RWPE1 (cell line): ENCODE measurements at places on chromosomes 4 and X.

GRCh38 chr4:53510321-53510720, 81.0 kb downstream of the LNX1 start:
- no peak for DNase-seq

DNA sequence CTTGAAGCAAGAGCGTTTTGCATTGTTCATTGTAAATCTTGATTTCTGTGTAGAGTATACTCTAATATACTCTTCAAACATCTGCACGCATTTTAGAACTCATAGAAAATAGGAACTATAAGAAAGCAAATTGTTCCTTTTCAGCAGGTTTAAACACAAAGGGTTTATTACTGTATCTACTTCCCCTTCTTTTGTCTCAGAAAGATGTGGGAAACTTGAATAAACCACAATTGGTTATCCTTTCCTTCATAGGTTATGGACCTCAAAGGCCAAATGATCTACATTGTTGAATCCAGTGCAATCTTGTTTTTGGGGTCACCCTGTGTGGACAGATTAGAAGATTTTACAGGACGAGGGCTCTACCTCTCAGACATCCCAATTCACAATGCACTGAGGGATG, 46.0 kb upstream of the GUCY1B1 start:
- DNase-seq = no peak

- no peak for DNase-seq
Observed at GRCh38 chr4:155610143-155610542, 56.5 kb upstream of the GUCY1A1 start.

- no peak for DNase-seq
Observed at GRCh38 chr4:37014584-37014983, 230.0 kb upstream of the NWD2 start.

- no peak for DNase-seq
Observed at GRCh38 chr4:113469023-113469390, 292.5 kb downstream of the CAMK2D start.

DNA sequence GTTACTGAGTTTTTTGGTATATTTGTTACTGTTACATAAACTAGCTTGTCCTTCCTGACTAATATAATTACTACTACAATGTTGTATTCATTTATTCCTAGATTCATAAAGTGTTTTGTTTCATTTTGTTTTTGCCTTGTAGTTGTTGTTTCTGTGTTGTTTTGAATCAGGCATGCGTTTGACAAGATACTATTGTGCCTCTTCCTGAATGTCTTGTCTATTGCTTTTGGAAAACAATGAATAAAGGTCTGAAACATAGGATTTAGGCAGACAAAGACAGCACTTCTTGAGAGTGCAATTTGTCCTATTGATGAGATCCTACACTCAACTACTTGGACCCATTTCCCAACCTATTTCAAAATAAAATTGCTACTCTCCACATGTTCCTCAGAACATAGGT, 630.4 kb upstream of the BOD1L1 start:
- DNase-seq = no peak

DNA sequence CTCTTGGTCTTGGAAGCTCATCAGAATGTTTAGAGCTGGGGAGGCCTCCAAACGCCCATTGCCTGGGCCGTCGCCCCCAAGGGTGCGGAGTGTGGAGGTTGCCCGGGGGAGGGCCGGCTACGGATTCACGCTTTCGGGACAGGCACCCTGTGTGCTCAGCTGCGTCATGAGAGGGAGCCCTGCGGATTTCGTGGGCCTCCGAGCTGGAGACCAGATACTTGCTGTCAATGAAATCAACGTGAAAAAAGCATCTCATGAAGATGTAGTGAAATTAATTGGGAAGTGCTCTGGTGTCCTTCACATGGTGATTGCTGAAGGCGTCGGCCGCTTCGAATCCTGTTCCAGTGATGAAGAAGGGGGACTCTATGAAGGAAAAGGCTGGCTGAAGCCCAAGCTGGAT, 23.3 kb downstream of the RGS12 start:
- no peak for DNase-seq

DNA sequence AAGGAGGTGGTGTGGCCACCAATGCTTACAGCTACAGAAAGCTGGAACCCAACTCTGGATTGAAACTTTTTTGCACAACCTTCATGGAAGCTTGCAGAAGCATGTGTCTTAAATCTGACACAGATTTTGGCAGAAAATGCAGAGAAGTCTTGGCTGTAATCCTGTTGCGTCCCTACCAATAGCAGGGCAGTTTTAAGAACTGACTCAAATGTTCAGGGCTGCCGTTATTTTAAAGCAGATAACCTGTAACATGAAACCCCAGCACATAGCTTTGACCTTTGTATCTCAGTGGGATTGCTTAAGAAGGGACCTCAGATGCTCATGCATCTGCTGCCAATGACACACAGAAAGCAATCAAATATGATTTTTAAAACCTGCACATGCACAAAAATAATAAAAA, at the start of gene VEGFD:
Gene VEGFD, minus strand, starts transcription at position 110 of the 400 bp plus-strand sequence. CDS start 467 bp downstream, outside the sequence.
- DNase-seq = no peak

DNA sequence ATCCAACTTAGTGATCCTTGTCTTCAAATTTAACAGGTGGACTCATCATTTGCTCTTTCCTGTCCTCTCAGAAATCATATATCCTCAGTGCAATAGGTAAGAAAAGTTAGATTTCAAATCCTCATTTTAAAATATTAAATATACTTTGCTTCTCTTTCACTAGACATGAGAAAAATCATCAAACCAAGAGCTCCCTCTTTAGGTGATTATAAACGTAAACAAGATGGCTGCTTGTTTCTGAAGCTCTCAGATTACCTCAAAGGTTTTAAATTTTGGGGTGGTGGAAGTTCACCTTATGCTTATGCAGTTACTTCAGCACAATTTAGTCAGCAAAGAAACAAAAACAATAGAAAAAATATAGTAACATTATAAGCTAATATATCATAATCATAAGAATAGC, 27.3 kb downstream of the CSN3 start:
- no peak for DNase-seq

DNA sequence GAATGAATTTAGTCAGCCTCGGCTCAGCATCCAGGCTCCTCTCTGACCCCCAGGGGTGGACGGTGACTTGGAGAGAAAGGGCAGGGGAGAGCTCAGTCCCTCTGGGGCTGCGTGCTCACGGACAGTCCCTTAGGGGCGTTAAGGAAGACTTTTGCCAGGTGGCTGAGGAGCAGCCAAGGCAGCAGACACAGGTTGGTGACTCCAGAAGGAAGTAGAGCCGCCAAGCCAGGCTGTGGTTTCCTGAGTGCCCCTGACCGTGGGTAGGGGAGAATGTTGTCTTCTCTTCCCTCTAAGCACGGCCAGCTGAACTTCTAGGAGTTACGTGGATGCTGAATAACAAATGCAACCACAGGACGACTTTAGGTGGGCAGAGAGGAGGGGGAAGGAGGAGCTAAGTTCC, 91.0 kb upstream of the MTM1 start:
- no peak for DNase-seq

DNA sequence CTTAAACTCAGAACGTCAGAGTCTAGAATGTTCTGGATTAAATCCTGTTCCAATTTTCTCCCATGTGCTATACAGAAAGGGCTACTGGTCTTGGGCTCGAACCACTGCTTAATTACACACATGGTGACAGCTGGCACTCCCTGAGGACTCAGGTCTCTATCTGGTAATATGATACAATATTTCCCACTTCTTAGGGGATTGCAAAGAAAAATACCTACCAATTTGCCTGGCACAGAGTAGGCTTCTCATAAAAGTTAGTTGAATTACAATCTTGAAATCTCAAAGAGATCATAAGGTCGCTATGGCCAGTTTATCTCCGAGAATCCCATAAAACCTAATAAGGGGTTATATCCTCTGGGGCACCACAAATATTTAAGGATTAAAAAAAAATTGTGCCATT, 8.6 kb downstream of the GPM6B start:
- DNase-seq = no peak
